Activated naive CD4-positive, alpha-beta T cell treated with anti-CD3 and anti-CD28 coated beads, Interleukin-2, amount 10 ng/mL, durations not matched to agents 7 days and 5 days (primary cell): ENCODE measurements at places on chromosomes 4 and X.
A peak's percentile ranks its signal among the peaks of the same experiment; 100 is the strongest.

GRCh38 chr4:168440442-168441264 lies 39.6 kb downstream of the DDX60L start:
- no peak for DNase-seq

- DNase-seq, result no peak
These were observed 14.5 kb downstream of the SOD3 start for GRCh38 chr4:24809815-24810405.

DNA sequence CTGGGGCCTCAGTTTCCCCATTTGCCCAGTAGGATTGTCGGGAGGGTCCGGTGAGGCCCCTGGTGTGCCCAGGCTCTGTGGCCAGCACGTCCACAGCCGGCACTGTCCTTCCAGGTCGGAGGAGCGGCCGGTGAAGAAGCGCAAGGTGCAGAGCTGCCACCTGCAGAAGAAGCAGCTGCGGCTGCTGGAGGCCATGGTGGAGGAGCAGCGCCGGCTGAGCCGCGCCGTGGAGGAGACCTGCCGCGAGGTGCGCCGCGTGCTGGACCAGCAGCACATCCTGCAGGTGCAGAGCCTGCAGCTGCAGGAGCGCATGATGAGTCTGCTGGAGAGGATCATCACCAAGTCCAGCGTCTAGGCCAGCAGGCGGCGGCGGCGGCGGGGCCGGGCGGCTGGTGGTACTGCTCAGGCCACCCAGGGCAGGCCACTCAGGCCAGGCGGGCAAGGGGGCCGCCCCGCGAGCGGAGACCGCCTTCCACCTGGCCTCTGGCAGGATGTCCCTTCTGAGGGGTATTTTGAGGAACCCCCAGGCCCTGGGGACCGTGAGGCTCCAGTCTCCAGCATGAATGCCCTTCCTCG lies 6.7 kb downstream of the MSANTD1 start:
- DNase-seq, result peak; percentile 10

DNA sequence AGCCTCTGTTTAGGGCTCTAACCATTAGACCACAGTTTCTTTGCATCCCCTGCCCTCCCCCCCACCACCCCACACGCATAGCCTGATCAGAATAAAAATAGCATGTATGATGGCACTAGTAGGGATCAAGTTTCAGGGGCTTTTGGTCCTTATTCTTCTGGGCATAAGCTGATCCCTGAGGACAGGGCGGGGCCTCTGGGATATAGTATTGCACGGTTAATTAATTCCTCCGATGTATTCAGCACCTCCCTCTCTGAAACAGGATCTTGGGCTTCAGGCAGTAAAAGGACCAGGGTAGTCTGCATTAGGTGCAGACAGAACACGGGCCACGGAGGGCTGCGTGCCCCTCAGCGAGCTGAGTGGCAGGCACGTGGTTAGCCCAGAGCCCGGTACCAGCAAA lies 57.1 kb downstream of the ELF4 start:
- DNase-seq, result no peak

- DNase-seq, result peak; percentile 31
These were observed 13.0 kb downstream of the DKC1 start for GRCh38 chrX:154775419-154776349.

GRCh38 chrX:47170861-47171692 lies 22.6 kb upstream of the UBA1 start:
- no peak for DNase-seq

DNA sequence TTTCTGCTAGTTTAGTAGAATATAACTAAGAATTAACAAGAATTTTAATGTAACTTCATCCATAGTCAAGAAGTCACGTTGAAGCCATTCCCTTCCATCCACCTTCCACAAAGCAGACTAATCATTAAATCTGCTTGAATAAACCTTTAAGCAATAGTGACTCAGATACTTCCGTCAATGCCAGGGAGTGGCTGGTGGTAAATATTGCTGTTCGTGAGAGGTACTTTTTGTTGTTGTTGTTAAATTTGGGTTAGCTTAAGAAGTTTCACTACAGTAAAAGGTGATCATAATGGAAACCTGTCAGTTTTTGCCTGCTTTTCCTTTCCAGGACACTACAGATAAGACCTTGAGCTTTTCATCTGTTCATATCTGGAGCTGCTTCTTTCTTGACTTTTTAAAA lies 316.3 kb downstream of the TMA16 start:
- DNase-seq, result no peak

- DNase-seq, result no peak
These were observed 6.4 kb downstream of the NKX6-1 start for GRCh38 chr4:84492737-84493091.

DNA sequence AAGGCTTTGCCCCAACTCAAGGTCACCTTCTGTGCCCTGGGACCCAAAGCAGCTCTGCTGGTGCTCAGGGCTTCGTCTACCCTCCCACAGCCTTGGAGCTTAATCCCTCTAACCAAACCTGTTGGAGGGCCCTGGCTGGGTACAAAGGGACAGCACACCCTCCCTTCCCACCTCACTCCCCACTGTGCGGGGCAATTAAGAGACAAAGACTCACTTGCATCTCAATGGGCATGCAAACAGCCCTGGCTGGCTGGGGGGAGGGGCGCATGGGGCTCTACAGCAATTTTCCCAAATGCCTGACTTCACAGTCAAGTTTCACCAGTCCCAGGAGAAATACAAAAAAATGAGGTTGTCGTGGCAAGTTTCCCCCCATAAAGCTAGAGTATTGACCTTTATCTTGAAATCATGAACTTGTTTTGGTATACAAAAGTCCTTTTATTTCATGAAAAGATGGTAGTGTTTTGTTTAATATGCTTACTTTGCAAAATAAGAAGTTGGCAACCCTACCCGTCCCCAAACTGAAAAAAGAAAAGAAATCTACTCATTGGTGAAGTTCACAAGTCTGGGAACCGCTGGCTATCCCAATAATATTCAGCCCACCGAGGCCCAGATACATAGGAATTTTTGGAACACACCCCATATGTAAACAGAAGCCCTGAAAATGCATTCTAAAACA lies 4.1 kb upstream of the CD99L2 start:
- DNase-seq, result no peak

GRCh38 chr4:154602404-154603020 lies 9.9 kb downstream of the FGG start:
- DNase-seq, result no peak

DNA sequence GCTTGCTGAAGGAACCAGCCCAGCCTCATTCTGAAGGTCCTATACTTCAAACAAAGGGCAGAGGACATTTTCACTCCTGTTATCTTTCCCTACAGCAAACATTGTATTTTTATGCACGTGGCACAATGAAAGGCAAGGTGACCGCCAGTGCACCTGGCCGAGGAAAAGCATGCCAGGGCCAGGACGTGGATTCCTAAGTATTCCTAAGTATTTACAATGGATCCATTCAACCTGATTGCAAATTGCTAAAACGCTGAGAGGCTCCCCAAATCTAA lies 127.9 kb upstream of the FTHL17 start:
- no peak for DNase-seq
